ENCODE measurements at places on chromosomes 4 and X.

DNA sequence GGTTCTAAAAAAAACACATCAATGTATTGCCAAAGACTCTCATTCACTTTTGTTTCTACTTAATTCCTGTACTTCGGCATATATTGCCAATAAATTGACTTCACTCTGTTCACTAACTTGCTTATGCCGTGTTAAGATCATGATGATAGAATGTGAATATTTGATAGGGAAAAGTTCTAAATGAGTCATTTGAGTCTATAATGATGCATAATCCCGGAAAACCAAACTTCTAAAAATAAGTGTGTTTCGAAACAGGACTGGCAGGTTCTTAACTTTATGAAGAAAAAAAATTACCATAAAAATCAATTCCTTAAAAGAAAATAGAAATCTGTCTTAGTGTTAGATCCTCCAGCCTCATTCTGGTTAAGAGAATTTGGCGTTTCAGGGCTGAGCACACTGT is 387.5 kb upstream of the FTHL17 start:
- no peak for DNase-seq

GRCh38 chr4:96170198-96170597 is 330.3 kb downstream of the PDHA2 start:
- DNase-seq = no peak

DNA sequence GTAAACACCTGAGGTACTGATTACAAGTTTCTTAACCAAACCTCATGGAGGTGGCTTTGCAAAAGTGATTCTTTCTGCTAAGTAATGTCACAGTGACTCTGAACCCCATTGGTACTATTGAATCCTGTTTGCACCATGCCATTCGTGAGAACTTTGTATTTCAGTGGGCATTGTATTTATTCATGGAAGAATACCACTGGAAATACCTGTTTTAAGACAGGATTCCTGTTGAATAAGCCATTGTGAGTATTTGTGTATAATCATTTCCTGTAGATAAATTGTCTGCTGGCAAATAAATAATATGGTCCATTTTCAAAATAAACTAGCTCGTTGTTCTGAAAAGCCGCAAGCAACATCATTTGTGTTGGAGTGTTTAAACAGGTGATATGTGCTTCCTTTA is 136.4 kb upstream of the GUCY1A1 start:
- DNase-seq = no peak

GRCh38 chr4:18976884-18977283 is 955.3 kb upstream of the LCORL start:
- DNase-seq = no peak

DNA sequence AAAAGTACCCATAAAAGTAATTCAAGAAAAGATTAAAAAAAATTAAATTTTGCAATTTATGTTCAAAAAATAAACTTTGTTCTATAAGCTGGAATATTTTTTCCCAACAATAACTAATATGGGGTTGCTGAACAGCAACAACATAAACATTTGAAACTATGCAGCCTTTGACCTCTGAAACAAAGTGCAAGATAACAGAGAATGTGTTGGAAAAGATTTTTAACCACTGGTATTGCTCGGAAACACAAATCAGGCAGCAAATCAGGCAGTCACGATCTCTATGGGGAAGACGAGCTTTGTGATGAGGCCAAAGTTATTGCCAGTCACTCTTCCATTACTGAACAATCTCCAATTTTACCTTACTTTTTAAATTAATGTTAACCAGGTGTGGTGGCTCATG is 332.1 kb downstream of the PABPC4L start:
- no peak for DNase-seq

- peak; percentile 67 for DNase-seq
Observed at GRCh38 chr4:38664706-38665401, 855 bp downstream of the KLF3 start.

- DNase-seq = no peak
Observed at GRCh38 chr4:14130551-14130950, 503.0 kb upstream of the BOD1L1 start.

- DNase-seq = peak; percentile 30
Observed at GRCh38 chr4:114087596-114088230, 108.3 kb upstream of the ARSJ start.

DNA sequence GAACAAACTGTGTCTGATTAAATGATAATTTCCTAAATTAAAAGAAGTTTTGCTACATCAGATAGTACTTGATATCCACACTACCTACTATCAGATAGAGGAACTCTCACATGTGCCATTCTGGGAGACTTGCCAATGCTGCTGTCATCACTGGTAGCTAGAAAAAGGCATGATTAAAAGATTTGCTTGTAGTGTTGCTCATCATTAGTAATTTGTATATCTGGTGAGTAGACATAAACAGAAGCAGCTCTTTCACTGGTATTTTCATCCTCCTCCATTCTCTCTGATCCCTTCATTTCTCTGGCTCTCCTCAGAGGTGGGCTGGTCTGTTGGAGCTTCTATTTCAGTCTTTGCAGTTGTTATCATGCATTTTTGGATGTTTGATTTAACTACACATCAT is 56.0 kb downstream of the SPRY1 start:
- DNase-seq = peak; percentile 89

GRCh38 chrX:70134116-70134477 is 850 bp downstream of the IGBP1 start:
- DNase-seq = no peak

DNA sequence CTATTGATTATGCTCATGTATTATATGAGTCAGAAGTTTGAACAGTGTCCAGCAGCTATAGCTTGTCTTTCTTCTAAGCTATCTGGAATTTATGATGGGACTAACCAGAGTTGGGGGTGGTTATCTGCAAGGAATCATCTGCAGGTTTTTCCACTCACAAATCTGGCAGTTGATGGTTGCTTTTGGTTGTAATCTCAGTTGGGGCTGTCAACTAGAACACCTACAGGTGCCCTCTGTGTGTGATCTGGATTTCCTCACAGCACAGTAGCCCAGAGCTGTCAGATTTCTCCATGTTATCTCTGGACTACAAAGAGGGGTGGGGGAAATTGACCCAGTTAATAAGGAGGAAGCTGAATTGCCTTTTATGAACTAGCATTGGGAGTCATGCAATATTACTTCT is 51.4 kb upstream of the MAP9 start:
- DNase-seq = no peak

- no peak for DNase-seq
Observed at GRCh38 chr4:88814043-88814617, 116.5 kb upstream of the NAP1L5 start.

DNA sequence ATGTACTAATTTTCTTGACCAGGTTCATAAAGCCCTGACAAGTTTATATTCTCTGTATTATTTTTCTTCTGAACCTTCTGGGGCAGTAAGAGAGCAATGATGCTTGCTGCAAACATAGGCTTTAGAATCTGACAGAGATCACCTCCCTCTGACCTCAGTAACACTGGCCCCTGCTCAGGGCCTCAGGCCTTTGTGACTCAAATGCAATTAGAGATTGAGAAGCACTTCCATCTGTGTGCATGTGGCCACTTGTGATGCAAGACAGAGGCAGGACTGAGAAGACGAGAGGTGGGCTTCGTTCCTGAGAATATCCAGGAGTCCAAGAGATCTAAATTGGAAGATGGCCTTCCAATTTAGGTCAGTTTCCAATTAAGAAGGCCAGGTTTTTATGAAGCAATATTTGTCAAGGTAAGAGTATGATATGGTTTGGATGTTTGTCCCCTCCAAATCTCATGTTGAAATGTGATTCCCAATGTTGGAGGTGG is 82.8 kb upstream of the VEGFC start:
- DNase-seq = no peak

Data from myocyte (in vitro differentiated cells).